8988T (cell line): ENCODE measurements at places on chromosomes 5 and 9.

DNA sequence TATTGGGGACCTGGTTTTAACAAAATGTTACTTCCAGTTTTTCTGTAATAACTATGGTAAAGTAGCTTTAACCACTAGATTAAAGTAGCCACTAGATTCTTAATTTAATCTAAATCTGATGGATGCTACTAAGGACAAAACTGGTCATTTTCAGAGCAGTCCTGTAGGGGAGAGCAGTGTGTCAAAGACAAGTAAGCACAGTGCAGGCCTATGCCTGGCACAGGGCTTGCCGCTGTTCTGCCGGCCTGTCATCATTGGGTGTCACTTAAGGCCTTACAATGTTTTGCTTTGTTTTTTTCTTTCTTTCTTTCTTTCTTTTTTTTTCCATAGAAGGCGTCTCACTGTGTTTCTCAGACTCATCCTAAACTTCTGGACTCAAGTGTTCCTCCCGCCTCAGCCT is 53.0 kb upstream of the NXNL2 start:
- DNase-seq, result no peak

GRCh38 chr5:179595916-179596315 is 27.6 kb downstream of the HNRNPH1 start:
- no peak for DNase-seq

DNA sequence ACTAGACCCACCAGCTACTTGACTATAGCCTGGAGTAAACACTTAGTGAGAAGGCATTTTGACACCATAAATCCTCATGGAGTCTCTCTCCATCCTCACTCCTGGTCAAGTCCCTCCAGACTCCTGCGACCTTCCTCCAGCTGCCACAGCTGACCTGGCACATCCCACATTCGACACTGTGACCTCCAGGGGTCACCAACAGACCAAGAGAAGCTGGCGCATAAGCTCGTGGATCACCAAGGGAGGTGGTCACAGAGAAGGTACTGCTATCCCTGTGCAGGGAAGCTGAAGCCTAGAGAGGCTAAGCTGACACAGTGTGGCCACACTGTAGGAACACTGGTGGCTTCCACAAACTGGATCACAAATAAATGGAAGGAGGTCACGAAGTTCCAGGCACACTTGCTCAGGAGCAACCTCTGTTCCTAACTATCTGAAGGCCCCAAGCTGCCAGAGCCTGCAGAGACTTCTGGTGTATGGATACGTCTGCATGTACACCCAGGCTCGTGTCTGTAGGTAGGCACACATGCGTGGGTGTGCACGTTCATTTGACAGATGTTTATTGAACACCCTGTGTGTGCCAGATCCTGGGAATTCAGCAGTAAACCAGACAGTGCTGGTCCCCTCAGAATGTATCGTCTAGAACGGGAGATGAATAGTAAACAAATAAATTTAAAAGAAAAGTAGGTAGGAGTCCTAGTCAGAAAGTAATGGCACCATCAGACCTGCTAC is 104.4 kb downstream of the C5orf15 start:
- no peak for DNase-seq

DNA sequence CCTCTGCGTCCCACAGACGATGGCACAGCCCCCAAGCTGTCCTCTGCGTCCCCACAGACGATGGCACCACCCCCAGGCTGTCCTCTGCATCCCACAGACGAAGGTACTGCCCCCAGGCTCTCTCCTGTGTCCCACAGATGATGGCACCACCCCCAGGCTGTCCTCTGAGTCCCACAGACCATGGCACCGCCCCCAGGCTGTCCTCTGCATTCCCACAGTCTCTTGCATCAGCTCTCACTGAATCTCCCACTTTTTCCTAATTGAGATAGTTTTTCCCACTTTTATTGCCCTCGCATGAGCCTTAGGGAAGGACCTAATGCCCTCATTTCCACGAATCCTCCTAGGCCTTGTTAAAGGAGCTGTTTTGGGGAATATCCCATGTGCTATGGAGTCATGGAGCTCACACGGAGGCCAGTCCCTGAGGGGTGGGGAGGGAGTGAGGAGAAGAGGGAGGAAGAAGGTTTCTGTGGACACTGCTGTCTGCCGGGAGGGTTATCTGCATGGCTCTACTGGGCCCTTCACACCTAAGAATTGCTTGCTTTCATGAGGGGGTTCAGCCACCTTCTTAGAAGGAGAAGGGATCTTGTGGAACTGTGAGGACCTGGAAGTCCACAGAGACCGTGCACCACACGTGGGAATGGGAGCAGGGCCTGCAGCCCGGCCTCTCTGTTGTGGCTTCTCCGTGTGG is 58.2 kb upstream of the PTCH1 start:
- DNase-seq, result no peak

DNA sequence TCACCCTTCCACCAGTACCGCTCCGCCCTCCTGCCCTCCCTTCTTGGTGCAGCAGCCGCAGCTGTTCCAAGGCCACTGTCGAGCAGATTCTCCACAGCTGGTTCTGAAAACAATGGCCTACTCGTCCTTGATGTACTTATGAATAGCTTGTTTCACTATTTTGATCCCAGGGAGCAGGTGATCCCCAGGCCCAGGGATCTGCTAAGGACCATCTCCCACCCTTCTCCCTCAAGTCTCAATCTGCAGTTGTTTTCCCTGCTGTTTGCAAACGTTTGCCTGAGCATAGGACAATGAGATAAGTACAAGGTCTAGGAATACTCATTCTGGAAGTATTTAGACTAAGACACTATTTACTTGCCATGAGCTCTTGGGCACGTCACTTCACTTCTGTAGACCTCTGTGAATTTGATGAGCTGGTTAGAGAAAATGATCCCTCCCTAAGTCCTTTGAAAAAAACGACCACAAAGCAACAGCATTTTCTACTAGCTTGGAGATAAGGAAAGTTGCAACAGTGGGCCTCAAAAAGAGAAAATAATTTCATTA is 1.8 kb downstream of the LURAP1L start:
- DNase-seq, result no peak

GRCh38 chr9:129007766-129008468 is 20.2 kb downstream of the SH3GLB2 start:
- DNase-seq, result no peak

- no peak for DNase-seq
Measured at GRCh38 chr5:124180875-124181461, 565.5 kb downstream of the ZNF608 start.
